ENCODE measurements at places on chromosomes 2 and 18. TPM values are rescaled to one million over a fixed set of nuclear protein-coding genes. Genes with fewer than 3 reads are reported as not detected.
A peak's percentile ranks its signal among the peaks of the same experiment; 100 is the strongest.

DNAJC5G gene
- not detected for total RNA-seq

COL4A3 gene
- not detected for total RNA-seq

DNA sequence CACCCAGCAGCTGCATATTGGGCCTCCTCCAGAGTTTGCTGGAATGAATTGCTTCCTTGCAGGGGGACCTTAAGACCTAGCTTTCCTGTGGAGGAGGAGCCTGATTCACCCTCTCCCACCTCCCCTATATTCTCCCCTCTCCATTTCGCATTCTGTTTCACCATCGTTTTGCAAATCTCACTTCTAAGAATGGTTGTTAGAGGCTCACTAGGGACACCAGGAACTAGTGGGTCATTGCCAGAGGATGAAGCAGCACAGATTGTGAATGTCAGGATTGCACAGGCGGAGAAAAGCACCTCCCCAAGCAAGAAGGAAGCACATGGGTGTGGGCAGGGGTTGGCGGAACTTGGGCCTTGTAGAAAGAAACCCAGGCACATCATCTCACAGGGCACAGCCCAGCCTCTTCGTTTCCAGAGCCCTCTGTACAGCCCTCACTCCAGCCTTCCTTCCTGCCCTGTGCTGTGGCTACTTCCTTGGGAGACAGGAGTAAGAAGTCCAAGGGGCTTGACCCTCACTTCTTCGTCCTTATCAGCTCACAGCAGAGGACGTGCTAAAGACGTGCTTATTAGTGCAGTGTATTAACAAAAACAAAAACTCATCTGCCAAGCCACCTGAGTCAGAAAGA is 63.4 kb downstream of the TACR1 start:
- no peaks in the 10 kb centered on the region for H3K27me3 ChIP-seq
- no peaks in the 10 kb centered on the region for H3K4me1 ChIP-seq
- no peak overlapping the region for H3K4me3 ChIP-seq
- DNase-seq: no peak
- no peaks in the 10 kb centered on the region for H3K36me3 ChIP-seq
- H3K27ac ChIP-seq: no peak overlapping the region

CDH2 gene
- not detected for total RNA-seq

LOXL3 gene
- 0.25 TPM for total RNA-seq

STPG4 gene
- total RNA-seq: not detected

- H3K27ac ChIP-seq: no peak overlapping the region
- no peaks in the 10 kb centered on the region for H3K36me3 ChIP-seq
- H3K27me3 ChIP-seq: no peaks in the 10 kb centered on the region
- DNase-seq: no peak
- no peaks in the 10 kb centered on the region for H3K4me1 ChIP-seq
- H3K4me3 ChIP-seq: no peak overlapping the region
Observed at GRCh38 chr2:241376808-241377207, 20.7 kb downstream of the FARP2 start.

RASGRP3 gene
- 7.9 TPM for total RNA-seq

GRCh38 chr2:8623576-8623957 is 58.3 kb upstream of the ID2 start:
- H3K27ac ChIP-seq: no peak overlapping the region
- H3K4me3 ChIP-seq: no peak overlapping the region
- H3K36me3 ChIP-seq: no peaks in the 10 kb centered on the region
- no peaks in the 10 kb centered on the region for H3K4me1 ChIP-seq

DNA sequence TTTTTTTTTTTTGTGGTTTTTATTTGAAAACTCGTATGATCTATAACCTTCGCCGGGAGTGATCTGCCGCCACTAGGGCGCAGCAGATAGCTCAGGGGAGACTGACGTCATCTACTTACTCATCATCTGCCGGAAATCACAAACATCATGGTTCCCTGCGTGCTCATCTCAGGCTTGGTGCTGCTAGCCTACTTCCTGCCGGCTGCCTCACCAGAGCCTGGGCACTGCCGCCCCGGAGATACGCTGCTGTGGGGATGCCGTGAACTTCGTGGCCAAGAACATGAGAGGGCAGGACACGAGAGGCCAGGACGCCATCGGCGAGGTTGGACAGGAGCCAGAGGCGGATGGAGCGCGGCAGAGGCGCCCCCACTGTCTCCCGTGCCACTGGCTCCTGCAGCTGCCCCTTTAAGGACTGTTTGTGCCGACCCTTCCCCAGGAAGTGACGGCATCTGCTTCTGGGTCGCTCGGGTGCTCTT is 68.8 kb downstream of the DOK6 start:
- H3K27ac ChIP-seq: no peak overlapping the region
- H3K4me3 ChIP-seq: no peak overlapping the region
- H3K4me1 ChIP-seq: no peaks in the 10 kb centered on the region
- no peaks in the 10 kb centered on the region for H3K27me3 ChIP-seq
- peak; percentile 25 for DNase-seq
- no peaks in the 10 kb centered on the region for H3K36me3 ChIP-seq

TYMS gene
- 1.5 TPM for total RNA-seq

DNA sequence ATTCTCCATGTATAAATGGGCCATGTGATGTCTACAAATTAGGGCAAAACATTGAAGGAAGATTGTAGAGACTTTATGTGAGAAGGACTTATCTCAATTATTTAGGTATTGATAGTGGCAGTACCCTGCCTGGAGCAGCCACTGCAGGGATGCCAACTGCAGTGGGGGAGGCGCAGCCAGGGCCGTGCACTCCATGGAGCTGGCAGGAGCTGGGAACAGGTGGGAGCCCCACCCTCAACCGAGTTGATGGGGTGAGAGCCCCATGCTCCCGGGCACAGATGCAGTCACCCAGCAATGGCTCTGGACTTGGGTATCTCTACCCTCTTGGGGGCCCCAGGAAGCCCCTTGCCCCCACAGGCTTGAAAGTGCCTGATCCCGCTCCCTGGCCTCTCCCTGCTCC is 564.3 kb downstream of the SLC4A3 start:
- no peak overlapping the region for H3K4me3 ChIP-seq
- H3K27me3 ChIP-seq: no peaks in the 10 kb centered on the region
- no peaks in the 10 kb centered on the region for H3K4me1 ChIP-seq
- H3K27ac ChIP-seq: no peak overlapping the region
- no peak for DNase-seq
- H3K36me3 ChIP-seq: no peaks in the 10 kb centered on the region

DNA sequence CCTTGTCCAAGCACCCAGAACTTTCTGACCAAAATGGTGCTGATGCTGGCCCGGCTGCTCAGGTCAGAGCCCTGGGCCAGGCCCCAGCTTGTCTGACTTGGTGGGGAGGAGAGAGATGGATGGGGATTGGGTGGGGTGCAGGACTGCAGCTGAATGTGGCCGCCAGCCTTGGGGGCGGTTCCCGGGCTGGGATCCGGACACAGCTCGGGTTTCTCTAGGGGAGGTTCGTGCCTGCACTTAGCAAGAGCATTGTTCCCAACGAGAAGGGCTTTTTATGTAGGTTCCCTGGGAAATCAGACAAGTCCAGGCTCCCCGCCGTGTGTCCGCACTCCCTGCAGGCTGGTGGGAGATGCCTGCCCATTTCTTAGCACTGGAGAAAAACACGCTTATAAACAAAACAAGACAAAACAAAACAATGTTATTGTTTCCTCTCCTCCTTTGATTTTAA is 50.5 kb upstream of the HS6ST1 start:
- H3K36me3 ChIP-seq: no peaks in the 10 kb centered on the region
- H3K4me1 ChIP-seq: peaks cover 16% of the 10 kb centered on the region
- no peak for DNase-seq
- no peaks in the 10 kb centered on the region for H3K27me3 ChIP-seq

GRCh38 chr2:28991021-28991420 is 9.9 kb downstream of the TOGARAM2 start:
- H3K4me3 ChIP-seq: no peak overlapping the region
- DNase-seq: no peak
- H3K36me3 ChIP-seq: no peaks in the 10 kb centered on the region
- no peaks in the 10 kb centered on the region for H3K4me1 ChIP-seq
- H3K27me3 ChIP-seq: no peaks in the 10 kb centered on the region
- H3K27ac ChIP-seq: no peak overlapping the region

- H3K27ac ChIP-seq: no peak overlapping the region
- no peak overlapping the region for H3K4me3 ChIP-seq
- no peaks in the 10 kb centered on the region for H3K27me3 ChIP-seq
- no peaks in the 10 kb centered on the region for H3K4me1 ChIP-seq
- no peak for DNase-seq
- H3K36me3 ChIP-seq: no peaks in the 10 kb centered on the region
Observed at GRCh38 chr2:79178076-79178674, 18.6 kb upstream of the REG3A start.

ANO7 gene
- total RNA-seq: 0.25 TPM

- peaks cover 3% of the 10 kb centered on the region for H3K36me3 ChIP-seq
- no peaks in the 10 kb centered on the region for H3K4me1 ChIP-seq
- no peak overlapping the region for H3K4me3 ChIP-seq
- DNase-seq: no peak
- H3K27ac ChIP-seq: no peak overlapping the region
Observed at GRCh38 chr2:156562124-156562523, 125.9 kb downstream of the GPD2 start.

DNA sequence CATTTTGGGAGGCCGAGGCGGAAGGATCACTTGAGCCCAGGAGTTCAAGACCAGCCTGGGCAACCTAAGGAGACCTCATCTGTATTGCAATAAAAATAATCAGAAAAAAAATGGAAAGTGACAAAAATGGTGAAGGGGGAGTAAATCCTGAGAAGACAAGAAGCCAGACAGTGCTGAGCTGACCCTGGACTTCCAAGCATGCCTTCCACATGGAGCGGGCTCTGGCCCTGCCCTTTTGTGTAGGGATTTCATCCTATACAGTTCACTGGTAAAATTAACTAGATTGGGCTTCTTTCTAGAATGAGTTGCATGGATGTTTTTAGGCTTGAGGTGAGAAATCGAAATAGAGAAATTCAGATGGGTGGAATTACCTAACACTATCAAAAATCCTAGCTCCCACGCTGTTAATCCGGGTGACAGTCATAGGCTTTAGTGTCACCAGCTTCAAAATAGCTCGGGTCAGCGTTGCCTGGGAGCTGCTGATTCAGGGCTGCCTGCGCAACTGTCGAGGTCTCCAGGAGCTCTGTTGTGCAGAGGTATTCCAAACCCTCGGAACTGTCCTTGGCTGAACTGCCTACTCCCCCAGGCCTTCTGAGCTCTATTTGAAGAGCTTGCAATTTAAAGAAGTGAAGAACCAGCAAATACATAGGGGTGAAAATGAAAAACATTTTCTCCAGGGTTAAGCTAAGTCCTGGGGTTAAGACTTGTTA is 21.5 kb upstream of the ZNF532 start:
- no peaks in the 10 kb centered on the region for H3K36me3 ChIP-seq
- no peak overlapping the region for H3K27ac ChIP-seq
- H3K27me3 ChIP-seq: peaks cover 35% of the 10 kb centered on the region

GRCh38 chr2:136139631-136140030 is 21.7 kb upstream of the CXCR4 start:
- H3K4me3 ChIP-seq: peak overlapping the region; percentile 8
- H3K4me1 ChIP-seq: peaks cover 67% of the 10 kb centered on the region
- H3K27me3 ChIP-seq: no peaks in the 10 kb centered on the region

DNA sequence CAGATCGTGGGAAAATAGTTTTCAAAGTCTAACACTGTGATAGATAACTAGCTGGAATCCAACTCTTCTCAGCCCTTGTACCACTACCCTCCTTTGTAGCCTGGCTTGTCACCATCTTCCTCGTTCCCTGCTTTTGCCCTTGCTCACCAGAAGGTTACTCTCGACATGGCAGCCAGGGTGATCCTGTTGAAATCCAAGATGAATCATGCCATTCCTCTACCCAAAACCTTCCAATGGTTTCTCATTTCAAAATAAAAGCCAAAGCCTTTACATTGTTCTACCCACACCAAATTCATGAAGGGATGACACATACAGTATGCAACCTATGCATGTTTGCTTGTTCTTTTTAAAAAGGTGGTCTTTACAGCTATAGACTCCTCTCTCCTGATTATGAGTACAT is 45.7 kb downstream of the STAT4 start:
- peaks cover 18% of the 10 kb centered on the region for H3K36me3 ChIP-seq
- DNase-seq: no peak
- H3K4me3 ChIP-seq: no peak overlapping the region
- H3K4me1 ChIP-seq: peaks cover 9% of the 10 kb centered on the region
- no peak overlapping the region for H3K27ac ChIP-seq

FASTKD1 gene
- 6.3 TPM for total RNA-seq

DNA sequence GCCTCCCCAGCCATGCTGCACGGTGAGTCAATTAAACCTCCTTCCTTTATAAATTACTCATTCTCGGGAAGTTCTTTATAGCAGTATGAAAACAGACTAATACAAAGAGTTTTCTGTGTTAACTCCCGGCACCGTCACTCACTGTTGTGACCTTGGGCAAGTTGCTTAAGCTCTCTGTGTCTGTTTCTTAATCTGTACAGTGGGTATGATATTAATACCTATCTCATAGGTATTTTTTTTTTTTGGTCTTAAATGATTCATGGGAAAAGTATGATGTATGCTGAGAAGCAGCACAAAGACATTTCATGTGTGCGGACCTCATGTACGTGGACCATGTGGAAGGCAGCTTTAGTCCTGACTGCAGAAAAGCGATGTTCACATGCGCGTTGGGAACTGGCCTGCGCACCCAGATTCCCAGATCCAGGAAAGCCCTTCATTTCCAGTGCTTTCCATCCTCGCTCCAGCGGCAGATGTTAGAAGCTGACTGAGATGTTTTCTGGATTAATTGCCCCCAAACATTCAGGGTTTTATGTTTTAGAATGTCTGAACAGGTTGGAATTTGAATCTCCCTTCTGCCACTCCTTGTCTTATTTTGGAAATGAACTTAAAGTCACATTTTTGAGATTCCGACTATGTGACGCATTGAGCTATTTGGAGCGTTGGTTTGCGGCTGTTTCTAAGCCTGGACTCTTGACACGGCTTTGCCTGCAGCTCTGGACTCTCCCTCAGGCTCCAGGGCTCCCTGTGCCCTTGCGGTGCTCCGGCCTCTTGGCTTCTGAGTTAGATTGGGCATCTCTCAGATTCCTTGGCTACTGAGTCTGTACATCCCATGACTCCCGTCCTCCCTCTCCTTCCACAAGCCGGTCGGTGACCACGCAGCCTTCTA is 61.4 kb downstream of the SLC4A3 start:
- no peak for DNase-seq
- no peak overlapping the region for H3K27ac ChIP-seq
- H3K4me3 ChIP-seq: no peak overlapping the region
- peaks cover 5% of the 10 kb centered on the region for H3K4me1 ChIP-seq
- H3K27me3 ChIP-seq: peaks cover 16% of the 10 kb centered on the region
- no peaks in the 10 kb centered on the region for H3K36me3 ChIP-seq

DNA sequence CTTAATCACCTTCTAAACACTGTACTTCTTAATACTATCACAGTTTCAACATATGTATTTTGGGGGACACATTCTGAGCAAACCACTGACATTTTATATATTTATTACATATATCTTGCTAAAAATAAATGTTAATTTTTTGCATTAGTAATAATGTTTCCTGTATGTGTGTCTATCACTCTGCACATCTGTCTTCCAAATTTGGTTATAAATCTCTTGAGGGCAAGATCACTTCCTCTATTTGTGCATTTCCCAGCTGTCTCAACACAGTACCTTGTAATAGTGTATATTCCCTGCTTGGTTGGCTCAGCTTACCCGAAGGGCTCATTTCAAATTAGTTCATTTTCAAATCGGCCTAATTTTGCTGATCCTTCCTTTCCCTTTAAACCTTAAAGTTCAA is 617.1 kb upstream of the GYPC start:
- H3K4me3 ChIP-seq: no peak overlapping the region
- H3K4me1 ChIP-seq: no peaks in the 10 kb centered on the region
- no peaks in the 10 kb centered on the region for H3K27me3 ChIP-seq
- no peaks in the 10 kb centered on the region for H3K36me3 ChIP-seq
- no peak overlapping the region for H3K27ac ChIP-seq

- no peak overlapping the region for H3K27ac ChIP-seq
- H3K36me3 ChIP-seq: no peaks in the 10 kb centered on the region
- H3K4me3 ChIP-seq: no peak overlapping the region
- no peaks in the 10 kb centered on the region for H3K27me3 ChIP-seq
- peaks cover 42% of the 10 kb centered on the region for H3K4me1 ChIP-seq
Observed at GRCh38 chr2:70116936-70117552, 29.8 kb downstream of the PCBP1 start.

- no peak overlapping the region for H3K4me3 ChIP-seq
- H3K36me3 ChIP-seq: no peaks in the 10 kb centered on the region
- DNase-seq: no peak
- no peaks in the 10 kb centered on the region for H3K4me1 ChIP-seq
Observed at GRCh38 chr2:2286592-2286991, 44.5 kb downstream of the MYT1L start.

Data from CD4-positive, alpha-beta T cell (primary cell).